Panc1 (cell line): ENCODE measurements at places on chromosomes 7 and 10. TPM values are rescaled to one million over a fixed set of nuclear protein-coding genes. Genes with fewer than 3 reads are reported as not detected.

The MMP21 gene
- not detected for total RNA-seq

The HOXA5 gene
- total RNA-seq = 3.9 TPM

The GPRIN2 gene
- total RNA-seq = 12.9 TPM

The GRID2IP gene
- 0.13 TPM for total RNA-seq

The PON2 gene
- total RNA-seq = 116 TPM

The GGCT gene
- 52.2 TPM for total RNA-seq

The MACC1 gene
- 0.08 TPM for total RNA-seq

The SNCG gene
- total RNA-seq = 5.2 TPM

The ATP6V0E2 gene
- total RNA-seq = 44.7 TPM

GRCh38 chr10:101848408-101848807 lies 4.8 kb upstream of the KCNIP2 start:
- DNase-seq = no peak
- no peak overlapping the region for H3K4me3 ChIP-seq
- no peaks in the 10 kb centered on the region for H3K36me3 ChIP-seq
- H3K4me1 ChIP-seq = no peaks in the 10 kb centered on the region
- H3K27ac ChIP-seq = no peak overlapping the region
- H3K27me3 ChIP-seq = no peaks in the 10 kb centered on the region

DNA sequence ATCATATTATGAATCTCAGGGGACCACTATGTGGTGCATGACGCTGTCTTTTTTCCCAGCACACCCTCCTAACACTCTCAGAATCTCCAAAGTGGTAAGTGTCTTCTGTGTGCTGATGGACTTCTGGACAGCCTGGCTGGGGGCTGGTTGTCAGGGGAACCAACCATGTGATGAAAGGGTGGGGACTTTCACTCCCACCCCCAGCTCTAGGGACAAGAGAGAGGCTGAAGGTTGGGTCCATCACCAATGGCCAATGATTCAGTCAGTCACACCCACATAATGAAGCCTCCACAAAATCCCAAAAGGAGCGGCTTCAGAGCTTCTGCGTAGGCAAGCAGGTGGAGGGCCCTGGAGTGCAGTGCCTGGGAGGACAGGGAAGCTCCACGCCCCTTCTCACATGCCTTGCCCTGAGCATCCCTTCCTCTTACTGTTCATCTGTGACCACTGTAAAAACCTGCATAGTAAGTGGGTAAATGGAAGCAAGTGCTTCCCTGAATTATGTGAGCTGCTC lies 44.6 kb downstream of the RASGEF1A start:
- no peak overlapping the region for H3K4me3 ChIP-seq
- peaks cover 3% of the 10 kb centered on the region; the same call in 1 of the 2 replicates for H3K4me1 ChIP-seq
- no peak overlapping the region for H3K27ac ChIP-seq
- no peak for DNase-seq
- H3K36me3 ChIP-seq = no peaks in the 10 kb centered on the region
- no peaks in the 10 kb centered on the region for H3K27me3 ChIP-seq

DNA sequence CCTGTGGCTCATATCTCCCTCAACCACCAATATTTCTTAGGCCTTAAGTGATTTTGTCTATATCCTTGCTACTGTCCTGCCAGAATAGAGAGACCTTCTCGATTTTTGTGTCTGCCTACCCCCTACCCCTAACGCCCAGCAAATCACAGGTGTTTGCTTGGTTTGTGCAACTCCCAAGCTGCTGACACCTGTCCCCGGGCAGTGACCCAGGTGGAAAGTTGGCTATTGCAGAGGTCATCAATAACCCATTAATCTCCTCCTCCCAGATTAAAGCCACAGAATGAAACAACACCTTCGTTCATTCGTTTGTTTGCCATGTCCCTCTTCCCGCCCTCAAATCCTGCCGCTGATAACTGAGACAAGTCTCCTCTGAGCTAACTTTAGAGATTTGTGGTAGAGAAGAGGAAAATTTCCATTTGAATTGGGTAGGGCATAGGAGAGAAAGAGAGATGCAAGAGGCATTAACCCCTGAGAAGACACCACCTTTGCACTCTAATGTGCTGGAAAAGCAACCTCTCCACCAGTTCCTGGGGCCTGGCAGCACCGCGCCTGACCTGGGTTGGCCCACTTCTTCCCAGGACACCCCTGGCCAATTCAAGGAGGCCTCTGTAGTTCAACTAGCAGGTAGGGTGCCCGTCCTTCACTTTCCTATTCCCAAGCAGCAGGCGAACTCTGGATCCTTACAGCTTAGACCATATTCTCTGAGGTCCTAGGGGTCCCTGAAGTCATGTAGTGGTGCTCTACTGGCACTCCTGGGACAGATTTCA lies 3.0 kb downstream of the NEUROG3 start:
- peaks cover 25% of the 10 kb centered on the region for H3K4me1 ChIP-seq
- H3K27me3 ChIP-seq = peaks cover 80% of the 10 kb centered on the region
- no peak overlapping the region for H3K27ac ChIP-seq
- no peaks in the 10 kb centered on the region for H3K36me3 ChIP-seq

DNA sequence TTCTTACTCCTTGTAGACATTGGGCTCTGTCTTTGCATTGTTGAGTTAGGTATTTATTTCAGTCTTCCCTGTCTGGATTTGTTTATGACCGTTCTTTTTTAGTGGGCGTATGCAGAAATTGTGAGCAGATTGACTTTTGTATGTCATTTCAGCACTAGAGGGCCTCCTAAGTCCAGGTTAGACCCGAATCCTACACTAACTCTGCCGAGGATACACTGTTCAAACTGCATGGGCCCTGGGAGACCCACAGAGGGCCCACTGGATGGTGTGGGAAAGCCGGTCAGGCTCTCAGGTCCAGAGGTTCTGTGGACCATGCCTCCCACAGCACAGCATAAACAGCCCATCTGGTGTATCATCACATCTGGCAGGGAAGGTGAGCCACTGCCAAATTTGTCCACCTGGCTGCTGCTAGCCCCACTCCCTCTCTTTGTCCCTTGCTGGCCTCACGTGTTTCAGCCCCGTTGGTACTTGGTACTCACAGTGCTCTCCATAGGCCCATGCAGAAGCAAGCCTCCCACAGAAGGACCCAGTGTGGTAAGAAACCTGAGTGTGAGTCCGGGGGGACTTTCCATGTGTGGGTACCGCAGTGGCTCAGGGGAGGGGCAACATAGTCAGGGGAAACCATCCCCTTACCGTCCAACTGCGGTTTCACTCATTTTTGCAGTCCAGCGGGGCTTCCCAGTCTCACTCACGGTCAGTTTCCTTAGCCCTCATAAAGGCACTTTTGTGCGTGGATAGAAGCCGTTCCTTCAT lies 112.8 kb downstream of the APBB1IP start:
- H3K4me3 ChIP-seq = no peak overlapping the region
- H3K27me3 ChIP-seq = no peaks in the 10 kb centered on the region
- H3K4me1 ChIP-seq = no peaks in the 10 kb centered on the region
- DNase-seq = no peak
- H3K27ac ChIP-seq = no peak overlapping the region
- H3K36me3 ChIP-seq = no peaks in the 10 kb centered on the region

- peaks cover 4% of the 10 kb centered on the region for H3K36me3 ChIP-seq
- no peak for DNase-seq
- H3K27me3 ChIP-seq = no peaks in the 10 kb centered on the region
- peak overlapping the region; percentile 97 for H3K27ac ChIP-seq
- peaks cover 18% of the 10 kb centered on the region for H3K4me1 ChIP-seq
Observed at GRCh38 chr7:121397361-121397760, 1.3 kb upstream of the FAM3C start.

GRCh38 chr10:119807960-119808697 lies 64.5 kb downstream of the MCMBP start:
- no peak overlapping the region for H3K27ac ChIP-seq
- H3K4me1 ChIP-seq = no peaks in the 10 kb centered on the region
- H3K27me3 ChIP-seq = no peaks in the 10 kb centered on the region
- no peak overlapping the region for H3K4me3 ChIP-seq

DNA sequence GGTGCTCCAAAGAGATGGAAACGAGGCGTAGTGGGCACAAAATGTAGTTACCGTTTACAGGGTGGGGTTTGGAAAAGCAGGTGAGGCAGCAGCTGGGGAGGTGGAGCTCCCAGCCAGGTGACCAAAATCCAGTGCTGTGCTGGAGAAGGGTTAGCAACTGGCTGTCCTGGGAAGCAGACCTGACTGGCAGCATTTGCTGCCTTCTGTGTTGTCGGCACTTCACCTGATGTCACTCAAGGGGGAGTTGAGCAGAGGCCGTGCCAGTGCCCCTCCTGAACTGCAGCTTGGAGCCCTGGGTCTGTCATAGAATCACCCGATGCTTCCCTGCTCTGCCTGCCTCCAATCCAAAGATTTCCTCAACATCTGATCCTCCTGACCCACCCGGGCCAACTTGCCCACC lies 12.8 kb downstream of the GCK start:
- DNase-seq = no peak
- H3K27ac ChIP-seq = no peak overlapping the region
- no peaks in the 10 kb centered on the region for H3K27me3 ChIP-seq

- peak overlapping the region; percentile 51 for H3K27ac ChIP-seq
- peaks cover 24% of the 10 kb centered on the region for H3K4me1 ChIP-seq
- no peaks in the 10 kb centered on the region; the same call in 1 of the 2 replicates for H3K36me3 ChIP-seq
- H3K4me3 ChIP-seq = no peak overlapping the region
Observed at GRCh38 chr10:29646238-29646902, 11.6 kb upstream of the SVIL start.

- DNase-seq = no peak
- H3K27ac ChIP-seq = no peak overlapping the region
- no peak overlapping the region for H3K4me3 ChIP-seq
- no peaks in the 10 kb centered on the region for H3K36me3 ChIP-seq
- no peaks in the 10 kb centered on the region for H3K4me1 ChIP-seq
- no peaks in the 10 kb centered on the region; the same call in 1 of the 2 replicates for H3K27me3 ChIP-seq
Observed at GRCh38 chr10:93859049-93859655, 34.6 kb upstream of the SLC35G1 start.

GRCh38 chr7:55071411-55072175 lies 52.8 kb downstream of the EGFR start:
- H3K4me1 ChIP-seq = peaks cover 97% of the 10 kb centered on the region
- no peaks in the 10 kb centered on the region for H3K27me3 ChIP-seq
- H3K36me3 ChIP-seq = no peaks in the 10 kb centered on the region; the same call in 1 of the 2 replicates
- H3K4me3 ChIP-seq = no peak overlapping the region
- DNase-seq = no peak
- peak overlapping the region; percentile 100 for H3K27ac ChIP-seq

- H3K36me3 ChIP-seq = no peaks in the 10 kb centered on the region
- no peaks in the 10 kb centered on the region for H3K27me3 ChIP-seq
- no peaks in the 10 kb centered on the region for H3K4me1 ChIP-seq
- no peak overlapping the region for H3K27ac ChIP-seq
- H3K4me3 ChIP-seq = no peak overlapping the region
Observed at GRCh38 chr10:59037018-59037389, 139.4 kb upstream of the PHYHIPL start.

DNA sequence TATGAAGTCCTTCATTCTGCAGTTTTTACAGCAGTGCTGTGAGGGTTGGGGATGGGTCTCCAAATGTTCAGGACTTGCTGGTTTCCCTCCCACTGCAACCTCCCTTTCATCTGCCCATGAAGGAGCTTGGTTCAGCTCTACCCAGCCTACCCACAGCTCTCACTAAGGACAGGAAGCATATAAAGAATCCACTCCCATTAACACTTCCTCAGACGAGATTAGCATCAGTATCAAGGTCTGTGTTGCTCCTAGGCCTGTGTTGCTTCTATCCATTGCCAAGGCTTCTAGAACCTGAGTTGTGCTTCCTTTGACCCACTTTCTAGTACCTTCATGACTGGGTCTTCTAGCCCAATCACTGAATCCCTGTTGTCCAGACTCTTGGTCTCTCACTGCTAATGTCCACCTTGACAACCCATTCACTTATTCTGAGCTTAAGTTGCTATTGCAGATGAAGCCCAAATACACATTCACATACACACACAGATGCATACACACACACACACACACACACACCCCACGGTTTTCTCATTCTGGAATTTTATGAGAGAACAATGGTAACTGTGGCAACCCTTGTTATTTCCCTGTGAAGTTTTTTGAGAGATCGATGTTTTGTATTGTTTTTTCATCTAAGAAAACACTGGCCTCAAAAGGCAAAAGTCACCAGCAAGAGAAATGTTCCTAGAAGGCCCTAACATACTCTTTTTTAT lies 248.1 kb downstream of the MTERF1 start:
- no peak overlapping the region for H3K27ac ChIP-seq
- H3K36me3 ChIP-seq = no peaks in the 10 kb centered on the region
- no peak for DNase-seq
- no peak overlapping the region for H3K4me3 ChIP-seq

- no peaks in the 10 kb centered on the region for H3K27me3 ChIP-seq
- no peaks in the 10 kb centered on the region for H3K36me3 ChIP-seq
- H3K27ac ChIP-seq = no peak overlapping the region
- no peaks in the 10 kb centered on the region for H3K4me1 ChIP-seq
- H3K4me3 ChIP-seq = no peak overlapping the region
Observed at GRCh38 chr7:18855796-18856195, 261.6 kb downstream of the TWIST1 start.

- H3K36me3 ChIP-seq = no peaks in the 10 kb centered on the region
- no peak overlapping the region for H3K27ac ChIP-seq
- DNase-seq = no peak
- no peak overlapping the region for H3K4me3 ChIP-seq
Observed at GRCh38 chr7:17056491-17057142, 174.8 kb upstream of the AGR3 start.

DNA sequence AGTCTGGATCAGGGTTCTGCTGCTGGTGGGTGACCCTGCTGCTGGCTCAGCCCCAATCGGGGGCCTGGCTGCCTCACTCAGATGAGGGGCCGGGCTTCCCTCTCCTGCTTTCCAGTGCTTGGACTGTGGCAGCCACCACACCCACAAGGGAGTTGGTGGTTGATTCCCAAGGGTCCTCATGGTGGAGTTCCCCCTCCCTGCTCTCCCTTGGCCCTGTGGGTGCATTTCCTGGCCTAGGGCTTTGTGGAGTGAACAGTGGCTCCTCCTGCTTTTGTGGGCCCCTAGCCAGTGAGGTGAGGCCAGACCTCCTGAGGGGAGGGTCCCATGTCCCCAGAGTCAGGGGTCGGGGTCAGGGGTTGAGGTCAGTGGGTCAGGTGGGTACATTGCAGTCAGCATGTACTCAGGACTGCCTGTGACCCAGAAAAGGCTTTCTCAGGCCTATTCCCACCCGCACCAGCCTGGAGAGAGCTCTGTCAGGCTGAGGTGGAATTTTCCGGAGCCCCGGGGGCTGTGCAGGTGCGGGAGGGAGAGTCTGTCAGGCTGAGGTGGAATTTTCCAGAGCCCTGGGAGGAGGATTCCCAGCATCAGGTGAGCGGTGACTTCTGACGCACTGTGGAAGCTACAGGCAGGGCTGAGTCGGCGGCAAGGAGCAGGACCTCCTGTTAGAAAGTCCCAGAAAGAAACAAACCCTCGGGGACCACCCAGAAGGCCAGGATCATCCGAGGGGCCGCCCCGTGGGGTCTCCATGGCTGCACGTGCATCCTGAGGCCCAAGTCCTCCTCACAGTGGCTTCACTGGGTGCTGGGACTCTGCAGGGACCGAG lies 94.4 kb upstream of the INSIG1 start:
- H3K27me3 ChIP-seq = no peaks in the 10 kb centered on the region
- H3K27ac ChIP-seq = peak overlapping the region; percentile 34; the same call in 1 of the 2 replicates
- peaks cover 21% of the 10 kb centered on the region for H3K4me1 ChIP-seq
- H3K36me3 ChIP-seq = no peaks in the 10 kb centered on the region
- no peak overlapping the region for H3K4me3 ChIP-seq

DNA sequence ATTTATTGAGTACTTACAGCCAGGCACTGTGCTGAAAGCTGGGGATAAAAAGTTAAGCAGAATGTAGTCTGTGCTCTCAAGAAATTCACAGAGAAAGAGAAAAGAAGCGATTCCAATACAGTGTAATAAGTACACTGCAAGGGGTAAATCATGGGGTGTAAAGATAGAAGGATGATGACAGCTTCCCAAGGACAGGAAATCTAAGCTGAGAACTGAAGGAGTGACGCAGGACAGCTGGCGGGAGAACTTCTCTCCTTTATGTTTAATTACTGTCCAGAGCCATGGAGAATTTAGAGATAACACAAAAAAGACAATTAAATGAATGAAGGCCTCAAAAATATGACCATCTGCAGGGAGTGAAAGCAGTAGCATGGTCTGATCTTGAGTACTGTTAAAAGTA lies 34.8 kb downstream of the C7orf33 start:
- H3K36me3 ChIP-seq = no peaks in the 10 kb centered on the region
- H3K27ac ChIP-seq = no peak overlapping the region
- H3K4me1 ChIP-seq = no peaks in the 10 kb centered on the region
- H3K27me3 ChIP-seq = 0 out of 2 replicates have a peak, but pooled peaks cover under 1% of the 10 kb centered on the region
- no peak for DNase-seq
- H3K4me3 ChIP-seq = no peak overlapping the region
